ENCODE measurements at places on chromosomes 3 and 15. TPM values are rescaled to one million over a fixed set of nuclear protein-coding genes. Genes with fewer than 3 reads are reported as not detected.

GRCh38 chr3:48320996-48321395 lies 12.5 kb downstream of the SPINK8 start:
- H3K36me3 ChIP-seq: peaks cover 2% of the 10 kb centered on the region
- H3K27ac ChIP-seq: no peak overlapping the region
- no peak overlapping the region for H3K4me3 ChIP-seq
- H3K27me3 ChIP-seq: peaks cover 15% of the 10 kb centered on the region
- H3K4me1 ChIP-seq: no peaks in the 10 kb centered on the region

DNA sequence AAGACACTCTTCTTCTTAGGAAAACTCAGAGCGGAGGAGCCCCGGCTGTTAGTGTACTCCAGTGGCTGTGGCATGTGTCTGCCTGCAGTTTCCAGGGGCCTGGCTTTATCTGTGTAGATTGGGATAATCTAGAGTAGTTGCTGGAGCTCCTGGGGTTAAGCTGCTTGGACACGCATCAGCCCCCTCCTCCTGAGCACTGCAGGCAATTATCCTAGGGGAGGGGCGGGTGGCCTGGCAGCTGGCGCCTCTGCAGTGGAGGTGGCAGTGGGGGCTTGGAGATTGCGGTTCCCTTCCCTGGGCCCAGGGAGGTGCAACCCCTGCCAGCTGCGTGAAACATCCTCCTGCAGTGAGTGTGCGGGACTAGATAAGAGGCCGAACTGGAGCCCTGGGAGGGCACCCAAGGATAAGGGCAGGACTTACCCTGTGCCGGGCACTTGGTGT lies 68.2 kb downstream of the EFCAB12 start:
- DNase-seq: no peak
- no peaks in the 10 kb centered on the region for H3K27me3 ChIP-seq

- DNase-seq: no peak
- no peaks in the 10 kb centered on the region for H3K36me3 ChIP-seq
- no peak overlapping the region for H3K27ac ChIP-seq
- no peak overlapping the region for H3K4me3 ChIP-seq
Measured at GRCh38 chr15:68538311-68538710, 40.5 kb upstream of the CORO2B start.

DNA sequence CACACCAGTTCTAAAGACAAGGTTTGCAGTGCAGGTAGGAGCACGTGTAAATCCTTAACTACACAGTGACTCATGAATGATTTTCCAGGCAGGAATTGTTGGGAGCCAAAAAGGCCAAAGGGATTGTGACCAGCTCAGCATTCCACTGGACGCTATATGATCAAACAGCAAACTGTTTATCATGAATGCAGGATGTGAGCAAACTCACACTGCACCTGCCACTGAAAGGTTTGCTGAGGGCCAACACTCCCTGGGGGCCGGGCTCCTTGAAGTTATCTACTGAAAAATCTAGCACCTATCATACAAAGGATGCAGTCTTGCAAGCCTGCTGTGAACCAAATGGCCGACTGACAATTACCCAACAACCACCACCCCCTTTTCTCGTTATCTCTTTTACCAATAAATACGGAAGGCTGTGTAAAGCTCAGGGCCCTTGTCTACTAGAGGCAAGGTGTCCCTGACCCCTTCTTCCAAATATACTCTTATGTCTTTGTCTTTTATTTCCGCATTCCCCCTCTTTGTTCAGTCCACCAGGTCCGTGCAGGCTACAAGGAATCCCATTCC lies 11.5 kb upstream of the DNASE1L3 start:
- peaks cover 13% of the 10 kb centered on the region for H3K27me3 ChIP-seq
- no peak for DNase-seq
- no peak overlapping the region for H3K27ac ChIP-seq
- no peak overlapping the region for H3K4me3 ChIP-seq

The ZNF660 gene
- total RNA-seq: not detected

The GADL1 gene
- not detected for total RNA-seq

Measured in activated CD4-positive, alpha-beta memory T cell treated with anti-CD3 and anti-CD28 coated beads, Interleukin-2, amount 10 ng/mL, durations not matched to agents 7 days and 5 days (primary cell).